ENCODE measurements at places on chromosomes 5 and 9. TPM values are rescaled to one million over a fixed set of nuclear protein-coding genes. Genes with fewer than 3 reads are reported as not detected.

CDH10 gene
- not detected for total RNA-seq

ANKRA2 gene
- total RNA-seq, result 24.3 TPM

DNA sequence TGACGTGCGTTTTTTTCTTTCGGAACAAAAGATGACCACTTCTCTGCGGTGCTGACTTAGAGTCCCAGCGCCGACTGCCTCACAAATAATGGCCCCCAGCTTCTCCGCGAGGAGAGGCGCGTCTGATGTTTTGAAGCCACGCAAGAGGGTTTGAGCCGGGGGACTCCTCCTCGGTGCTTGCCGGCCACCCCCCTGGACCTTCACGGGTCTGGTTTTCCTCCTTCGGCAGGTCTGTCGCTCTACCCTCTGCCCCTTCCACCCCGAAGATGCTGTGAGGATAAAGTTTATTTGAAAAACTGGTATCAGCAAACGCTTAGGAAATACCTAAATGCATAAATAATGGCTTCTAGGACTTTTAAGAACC lies 584 bp downstream of the USP20 start:
- no peaks in the 10 kb centered on the region for H3K36me3 ChIP-seq
- H3K27me3 ChIP-seq, result no peaks in the 10 kb centered on the region
- H3K4me1 ChIP-seq, result peaks cover 23% of the 10 kb centered on the region
- no peak for DNase-seq
- peak overlapping the region; percentile 100 for H3K4me3 ChIP-seq
- H3K27ac ChIP-seq, result peak overlapping the region; percentile 88

GRCh38 chr5:173298213-173298926 lies 29.8 kb downstream of the STC2 start:
- no peak overlapping the region for H3K4me3 ChIP-seq
- DNase-seq, result no peak
- peaks cover 22% of the 10 kb centered on the region for H3K27me3 ChIP-seq
- no peaks in the 10 kb centered on the region for H3K36me3 ChIP-seq
- peaks cover 8% of the 10 kb centered on the region for H3K4me1 ChIP-seq

PLAC8L1 gene
- not detected for total RNA-seq

FIBCD1 gene
- 1.6 TPM for total RNA-seq

- no peak for DNase-seq
- no peak overlapping the region for H3K27ac ChIP-seq
- no peaks in the 10 kb centered on the region for H3K27me3 ChIP-seq
Measured at GRCh38 chr5:131067636-131068035, 97.4 kb downstream of the HINT1 start.

DNA sequence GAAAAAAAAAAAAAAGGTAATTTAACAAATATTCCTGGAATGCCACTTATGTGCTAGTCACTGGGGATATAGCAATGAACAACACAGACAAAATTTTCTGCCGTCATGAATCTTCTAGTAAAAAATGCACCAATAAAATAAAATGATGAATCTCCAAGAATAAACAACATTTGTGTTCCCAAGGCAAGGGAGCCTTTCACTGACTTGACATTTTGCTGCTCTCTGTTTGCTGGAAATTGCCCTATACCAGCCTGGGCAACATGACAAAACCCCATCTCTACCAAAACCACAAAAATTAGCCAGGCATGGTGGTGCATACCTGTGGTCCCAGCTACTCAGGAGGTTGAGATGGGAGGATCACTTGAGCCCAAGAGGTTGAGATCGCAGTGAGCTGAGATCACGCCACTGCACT lies 64.5 kb upstream of the ERBIN start:
- no peaks in the 10 kb centered on the region for H3K4me1 ChIP-seq
- no peaks in the 10 kb centered on the region for H3K36me3 ChIP-seq
- no peak overlapping the region for H3K4me3 ChIP-seq
- H3K27me3 ChIP-seq, result peaks cover 92% of the 10 kb centered on the region

DNA sequence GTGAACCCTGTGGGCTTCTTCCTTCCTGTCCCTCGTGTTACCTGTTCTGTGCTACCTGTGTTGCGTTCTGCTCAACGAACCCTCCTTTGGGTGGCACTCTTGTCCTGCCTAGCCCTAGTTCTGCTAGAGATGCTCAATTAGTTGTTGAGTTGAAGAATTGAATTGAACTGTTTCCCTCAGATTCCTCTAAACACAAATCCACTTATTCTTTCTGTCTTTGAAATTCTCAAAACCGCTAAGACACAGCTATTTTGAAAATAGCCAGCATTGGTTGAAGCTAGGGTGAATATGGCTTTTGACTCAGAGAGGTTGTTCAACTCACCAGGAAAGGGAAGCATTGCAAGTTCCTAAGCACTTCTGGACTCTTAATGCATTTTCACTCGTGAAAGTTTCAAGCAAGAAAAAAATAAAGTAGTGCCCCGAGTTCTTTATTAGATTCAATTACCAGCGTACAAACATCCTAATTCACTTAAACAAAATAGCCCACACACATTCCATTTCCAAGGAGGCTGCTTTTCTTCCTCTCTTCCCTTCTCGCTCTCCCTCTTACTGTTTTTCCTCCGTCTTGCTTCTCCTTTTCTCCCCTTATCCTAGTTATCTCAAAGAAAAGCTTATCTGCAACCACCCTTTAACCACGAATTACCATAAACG lies 642 bp upstream of the ITGA1 start:
- peak overlapping the region; percentile 55 for H3K4me3 ChIP-seq
- DNase-seq, result peak; percentile 64
- no peaks in the 10 kb centered on the region for H3K27me3 ChIP-seq

DNA sequence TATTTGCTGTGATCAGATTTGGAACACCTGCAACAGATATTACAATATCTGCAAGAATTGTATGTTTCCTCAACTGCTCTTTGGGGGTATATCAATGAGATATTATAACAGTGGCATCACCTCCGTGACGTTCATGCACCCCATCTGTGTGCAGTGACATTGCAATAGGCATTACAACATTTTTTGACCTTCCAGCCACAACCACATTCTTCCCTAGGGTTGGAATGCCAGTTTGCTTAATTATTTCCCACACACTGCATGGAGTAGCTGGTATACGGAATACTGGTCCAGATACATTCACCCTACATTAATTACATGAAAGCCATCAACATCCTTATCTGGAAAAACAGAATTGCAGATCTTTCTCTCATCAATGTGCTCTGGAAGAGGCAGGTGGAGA lies 42.3 kb downstream of the FBXO4 start:
- no peaks in the 10 kb centered on the region for H3K27me3 ChIP-seq
- H3K4me3 ChIP-seq, result no peak overlapping the region
- no peaks in the 10 kb centered on the region for H3K4me1 ChIP-seq
- H3K27ac ChIP-seq, result no peak overlapping the region
- no peaks in the 10 kb centered on the region for H3K36me3 ChIP-seq

GRCh38 chr5:50463726-50464125 lies 22.6 kb upstream of the EMB start:
- no peak overlapping the region for H3K4me3 ChIP-seq

- H3K4me1 ChIP-seq, result peaks cover 16% of the 10 kb centered on the region
- H3K36me3 ChIP-seq, result no peaks in the 10 kb centered on the region
- peak overlapping the region; percentile 94 for H3K27ac ChIP-seq
- H3K27me3 ChIP-seq, result no peaks in the 10 kb centered on the region
- H3K4me3 ChIP-seq, result no peak overlapping the region
- no peak for DNase-seq
Measured at GRCh38 chr5:133049726-133050048, 2.1 kb upstream of the HSPA4 start.

LVRN gene
- not detected for total RNA-seq

DNA sequence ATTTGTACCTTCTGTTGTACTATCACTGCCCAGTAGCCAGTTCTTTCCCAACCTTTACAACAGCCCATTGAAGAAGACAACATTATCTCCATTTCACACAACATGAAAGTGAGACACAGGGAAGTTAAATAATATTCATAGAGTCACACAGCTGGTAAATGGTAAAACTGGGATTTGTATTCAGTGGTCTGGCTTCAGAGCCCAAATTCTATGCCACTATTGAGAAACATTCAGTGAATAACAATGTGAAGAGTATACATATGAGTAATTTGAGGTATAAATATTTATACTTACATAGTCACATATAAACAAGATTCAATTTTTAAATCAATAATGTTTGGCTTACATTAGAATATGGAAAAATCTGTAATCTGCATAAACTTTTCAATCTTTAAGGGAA lies 13.8 kb downstream of the SMIM15 start:
- no peaks in the 10 kb centered on the region for H3K36me3 ChIP-seq
- no peak overlapping the region for H3K27ac ChIP-seq
- no peaks in the 10 kb centered on the region for H3K27me3 ChIP-seq
- DNase-seq, result no peak

DNA sequence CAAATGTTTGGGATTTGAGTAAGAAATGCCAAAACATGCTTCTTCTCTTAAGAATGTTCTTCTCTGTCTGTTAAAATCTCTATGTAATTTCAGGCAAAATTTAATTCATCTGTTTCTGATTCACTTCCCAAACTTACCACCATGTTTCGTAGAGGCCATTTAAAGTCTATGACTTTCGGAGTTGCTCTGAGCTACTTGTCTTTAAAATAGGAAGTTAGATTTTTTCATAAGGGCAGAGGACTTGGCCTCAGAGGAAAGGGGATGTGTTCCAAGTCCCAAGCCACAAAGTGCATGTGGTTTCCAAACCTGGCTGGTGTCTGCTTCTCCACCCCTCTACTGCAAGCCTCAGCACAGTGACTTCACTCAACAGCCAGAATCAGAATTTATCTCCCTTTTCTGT lies 111.3 kb upstream of the ADRA1B start:
- no peaks in the 10 kb centered on the region for H3K27me3 ChIP-seq
- H3K36me3 ChIP-seq, result no peaks in the 10 kb centered on the region
- H3K27ac ChIP-seq, result no peak overlapping the region

DNA sequence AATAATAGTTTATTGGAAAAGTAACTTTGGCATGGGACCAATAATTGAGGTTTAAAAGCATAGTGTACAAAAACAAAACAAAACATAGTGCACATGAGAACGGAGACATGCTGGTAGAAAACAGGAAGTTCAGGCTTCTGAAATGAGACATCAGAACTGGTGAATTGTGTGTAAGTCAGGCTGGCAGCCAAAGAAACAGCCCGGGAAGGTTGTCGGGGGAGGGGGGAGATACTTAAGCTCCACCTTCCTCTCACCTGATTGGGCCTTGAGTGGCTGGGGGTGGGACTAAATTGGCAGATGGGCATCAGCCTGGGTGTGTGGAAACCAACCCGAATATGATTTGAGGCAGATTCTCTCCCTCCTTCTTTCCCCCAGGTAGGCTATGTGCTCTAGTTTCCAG lies 256.3 kb downstream of the SMARCA2 start:
- no peaks in the 10 kb centered on the region for H3K4me1 ChIP-seq
- no peaks in the 10 kb centered on the region for H3K27me3 ChIP-seq
- peak; percentile 10 for DNase-seq
- no peak overlapping the region for H3K27ac ChIP-seq
- no peaks in the 10 kb centered on the region for H3K36me3 ChIP-seq

DNA sequence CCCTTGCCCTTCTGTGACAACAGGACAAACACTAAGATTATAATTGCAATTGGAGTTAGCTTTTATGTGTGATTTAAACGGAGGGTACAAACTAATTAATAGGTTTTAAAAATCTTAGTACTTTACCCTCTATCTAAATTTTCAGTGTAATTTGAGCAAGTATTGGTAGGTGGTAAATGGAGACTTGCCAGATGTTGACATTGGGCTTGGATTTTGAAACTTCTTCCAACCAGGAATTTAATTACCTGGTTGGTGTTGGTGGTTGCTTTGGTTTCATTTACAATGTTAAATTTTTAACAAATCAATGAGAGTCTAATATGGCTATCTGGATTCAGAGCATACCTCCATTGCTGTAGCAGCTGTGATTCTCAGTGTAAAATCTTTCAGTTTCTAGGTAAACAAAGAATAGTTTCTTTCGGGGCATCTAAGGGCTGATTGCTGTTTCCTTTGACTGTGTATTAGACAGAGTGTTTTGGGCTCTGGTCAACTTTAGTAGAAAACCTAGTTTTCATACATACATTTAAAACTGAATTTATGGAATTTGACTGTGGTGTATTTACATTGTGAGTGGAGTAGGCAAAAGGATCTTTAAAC lies 1.9 kb downstream of the DAPK1 start:
- no peak overlapping the region for H3K4me3 ChIP-seq
- peaks cover 15% of the 10 kb centered on the region for H3K27me3 ChIP-seq
- no peak for DNase-seq
- H3K4me1 ChIP-seq, result peaks cover 29% of the 10 kb centered on the region

MAMDC2 gene
- 7.4 TPM for total RNA-seq

CD274 gene
- 2.9 TPM for total RNA-seq

DNA sequence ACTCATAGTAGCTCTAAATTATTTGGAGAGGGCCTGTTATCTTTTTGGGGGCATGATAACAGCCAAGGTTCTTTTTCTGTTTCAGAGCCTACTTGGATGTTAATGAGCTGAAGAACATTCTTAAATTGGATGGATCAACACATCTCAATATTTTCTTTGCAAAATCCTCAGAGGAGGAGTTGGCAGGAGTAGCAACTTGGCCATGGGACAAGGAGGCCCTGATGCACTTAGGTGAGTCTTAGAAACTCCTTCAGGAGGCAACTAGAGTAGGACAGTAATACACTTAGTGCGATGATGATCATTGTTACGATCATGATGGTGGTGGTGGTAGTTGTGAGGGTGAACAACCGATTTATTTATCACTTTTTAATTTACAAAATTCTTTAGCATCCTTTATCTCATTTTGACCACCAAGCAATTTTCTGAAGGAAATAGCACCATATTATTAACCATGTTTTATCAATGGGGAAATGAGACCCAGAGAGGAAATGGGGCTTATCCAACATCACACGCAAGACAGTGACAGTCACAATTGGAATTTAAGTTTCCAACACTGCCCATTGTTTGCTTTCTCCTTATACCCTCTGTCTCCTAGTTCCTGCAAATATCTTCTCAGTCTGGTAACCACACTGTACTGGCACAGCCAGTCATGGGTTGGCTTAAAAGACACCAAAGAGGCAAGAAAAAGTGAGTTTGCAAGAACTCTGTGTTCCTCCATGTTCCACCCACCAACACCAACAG lies 54.0 kb downstream of the PAPPA start:
- no peak for DNase-seq
- H3K4me3 ChIP-seq, result no peak overlapping the region
- no peaks in the 10 kb centered on the region for H3K36me3 ChIP-seq
- H3K27me3 ChIP-seq, result no peaks in the 10 kb centered on the region
- no peaks in the 10 kb centered on the region for H3K4me1 ChIP-seq

GRCh38 chr5:150298701-150299451 lies 3.8 kb downstream of the ARSI start:
- H3K27ac ChIP-seq, result peak overlapping the region; percentile 58
- no peaks in the 10 kb centered on the region for H3K36me3 ChIP-seq
- no peak overlapping the region for H3K4me3 ChIP-seq

- H3K27me3 ChIP-seq, result no peaks in the 10 kb centered on the region
- H3K27ac ChIP-seq, result no peak overlapping the region
- no peaks in the 10 kb centered on the region for H3K4me1 ChIP-seq
- DNase-seq, result no peak
- H3K36me3 ChIP-seq, result no peaks in the 10 kb centered on the region
- no peak overlapping the region for H3K4me3 ChIP-seq
Measured at GRCh38 chr5:115579747-115580173, 22.5 kb downstream of the TICAM2 start.

GRCh38 chr9:137302449-137303150 lies 529 bp upstream of the NRARP start:
- peak overlapping the region; percentile 98 for H3K27ac ChIP-seq
- peak overlapping the region; percentile 4 for H3K4me3 ChIP-seq
- peaks cover 37% of the 10 kb centered on the region for H3K27me3 ChIP-seq
- H3K4me1 ChIP-seq, result peaks cover 66% of the 10 kb centered on the region
- no peak for DNase-seq
